NCI-H1436 treated with DMSO at 0.1 percent for 48 hours (cell line): ENCODE measurements at places on chromosomes 2 and 18.

- DNase-seq = no peak
Measured at GRCh38 chr2:81991282-81991681, 1686.7 kb upstream of the LRRTM1 start.

- no peak for DNase-seq
Measured at GRCh38 chr2:234847364-234847635, 104.5 kb upstream of the SH3BP4 start.

- no peak for DNase-seq
Measured at GRCh38 chr2:240141736-240142135, 1.3 kb upstream of the OTOS start.

DNA sequence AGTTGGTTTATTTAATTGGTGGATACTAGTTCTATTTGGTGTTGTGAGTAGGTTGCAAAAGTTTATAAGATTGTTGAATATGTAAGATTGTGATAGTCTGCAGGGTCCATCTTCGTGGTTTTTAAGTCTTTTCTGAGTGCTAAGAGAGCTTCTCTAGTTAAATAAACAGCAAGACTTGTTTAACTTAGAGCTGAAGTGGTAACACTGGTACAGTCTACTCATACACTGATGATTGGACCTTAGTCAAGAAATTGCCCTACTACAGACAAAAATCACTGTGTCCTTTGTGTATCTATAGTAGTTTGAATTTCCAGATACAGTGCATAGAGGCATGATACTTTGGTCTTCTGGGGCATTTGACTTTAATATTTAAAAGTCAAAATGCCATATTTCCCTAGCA is 94.6 kb downstream of the PHLPP1 start:
- no peak for DNase-seq

DNA sequence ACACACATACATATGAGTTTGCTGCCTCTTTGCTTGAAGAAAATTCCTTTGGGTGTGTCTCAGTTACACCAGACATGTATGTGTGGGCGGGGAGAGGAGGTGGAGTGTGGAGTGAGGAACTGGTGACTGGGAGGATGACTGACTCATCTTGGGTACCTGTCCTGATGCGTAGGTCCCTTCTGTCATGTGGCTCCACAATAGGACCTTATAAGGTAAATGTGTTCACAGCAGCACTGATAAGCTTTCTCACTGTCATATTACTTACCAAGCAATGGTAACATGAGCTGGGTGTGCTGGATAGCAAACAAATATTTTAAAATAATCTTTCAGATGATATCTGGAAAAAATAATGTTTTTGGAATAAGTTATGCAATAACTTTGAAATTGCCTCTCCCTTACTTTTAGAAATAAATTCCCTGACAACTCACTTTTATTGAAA is 45.1 kb downstream of the SLC9A2 start:
- no peak for DNase-seq

DNA sequence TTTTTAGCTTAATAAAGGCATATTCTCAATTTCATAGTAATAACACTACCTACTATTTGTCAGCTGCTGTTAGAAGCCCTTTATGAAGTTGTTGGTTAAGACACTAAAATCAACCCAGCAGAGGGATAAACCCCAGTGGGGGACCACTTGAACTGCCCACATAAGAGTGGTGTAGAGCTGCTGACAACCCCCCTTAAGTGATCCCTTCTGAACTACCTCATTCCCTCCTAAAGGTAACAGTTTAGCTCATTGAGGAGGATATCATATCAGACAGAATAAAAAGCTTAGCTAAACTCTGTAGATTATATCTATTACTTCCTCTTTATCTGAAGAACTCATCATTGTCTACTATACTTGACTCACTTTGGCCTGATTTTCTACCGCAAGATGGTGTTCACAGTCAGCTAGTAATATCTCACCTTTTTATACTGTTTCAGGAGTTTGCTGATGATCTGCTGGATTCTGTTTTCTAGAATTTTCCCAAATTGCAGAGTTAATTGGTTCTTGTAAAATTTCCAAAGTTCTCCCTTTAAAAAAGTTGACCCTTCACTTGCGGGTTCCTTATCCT is 16.2 kb downstream of the GALM start:
- no peak for DNase-seq

DNA sequence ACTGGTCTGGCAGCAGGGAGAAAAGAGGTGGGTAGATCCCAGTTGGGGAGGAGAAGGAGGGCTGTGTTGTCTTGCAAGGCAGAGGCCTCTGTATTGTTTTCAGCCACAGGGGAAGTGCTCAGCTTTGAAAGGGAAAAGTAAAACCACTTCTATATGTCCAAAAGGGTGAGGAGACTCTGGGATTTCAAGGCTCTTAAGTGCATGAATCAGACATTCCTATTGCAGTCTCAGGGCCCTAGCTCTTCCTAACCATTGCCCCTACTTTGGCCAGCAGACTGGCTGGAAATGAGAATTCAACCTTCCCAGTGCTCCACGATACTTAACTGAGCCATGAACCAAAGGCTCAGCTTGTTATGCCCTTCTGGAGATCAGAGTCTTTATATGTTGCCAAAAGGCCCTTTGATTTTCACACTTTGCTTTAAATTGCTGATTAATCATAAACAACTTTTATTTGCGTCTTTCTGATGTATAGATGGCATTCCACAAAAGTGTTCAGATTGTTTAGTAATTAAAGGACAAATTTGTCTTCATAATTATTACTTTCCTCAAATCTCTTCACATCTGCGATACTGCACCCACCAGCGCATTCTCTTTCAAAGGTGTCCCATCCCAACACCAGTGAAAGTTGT is 313.8 kb upstream of the MMADHC start:
- no peak for DNase-seq

DNA sequence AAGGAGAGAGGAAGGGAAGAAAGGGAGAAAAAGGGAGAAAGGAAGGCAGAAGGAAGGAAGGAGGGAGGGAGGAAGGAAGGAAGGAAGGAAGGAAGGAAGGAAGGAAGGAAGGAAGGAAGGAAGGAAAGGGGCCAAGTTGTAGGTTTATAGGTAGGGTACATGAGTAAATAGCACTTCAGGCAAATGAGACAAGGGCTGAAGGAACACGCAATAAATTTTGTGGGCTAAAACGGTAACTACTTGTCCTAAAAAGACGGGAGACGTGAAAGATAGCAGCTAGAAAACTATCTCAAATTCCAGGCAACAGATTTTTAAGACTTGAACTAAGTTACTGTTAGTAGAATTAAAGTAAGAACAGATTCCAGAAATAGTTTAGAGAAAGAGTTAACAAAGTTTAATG is 129.3 kb upstream of the XIRP2 start:
- no peak for DNase-seq
